ENCODE measurements at places on chromosomes 11 and 22. TPM values are rescaled to one million over a fixed set of nuclear protein-coding genes. Genes with fewer than 3 reads are reported as not detected.

Gene OR51E2
- total RNA-seq: not detected

Gene TUB
- not detected for total RNA-seq

Gene RNF141
- 12.7 TPM for total RNA-seq

Gene SIDT2
- total RNA-seq: 30.3 TPM

Gene SLC29A2
- total RNA-seq: 2.4 TPM

Gene CRYBB1
- not detected for total RNA-seq

Gene SOX10
- total RNA-seq: not detected

DNA sequence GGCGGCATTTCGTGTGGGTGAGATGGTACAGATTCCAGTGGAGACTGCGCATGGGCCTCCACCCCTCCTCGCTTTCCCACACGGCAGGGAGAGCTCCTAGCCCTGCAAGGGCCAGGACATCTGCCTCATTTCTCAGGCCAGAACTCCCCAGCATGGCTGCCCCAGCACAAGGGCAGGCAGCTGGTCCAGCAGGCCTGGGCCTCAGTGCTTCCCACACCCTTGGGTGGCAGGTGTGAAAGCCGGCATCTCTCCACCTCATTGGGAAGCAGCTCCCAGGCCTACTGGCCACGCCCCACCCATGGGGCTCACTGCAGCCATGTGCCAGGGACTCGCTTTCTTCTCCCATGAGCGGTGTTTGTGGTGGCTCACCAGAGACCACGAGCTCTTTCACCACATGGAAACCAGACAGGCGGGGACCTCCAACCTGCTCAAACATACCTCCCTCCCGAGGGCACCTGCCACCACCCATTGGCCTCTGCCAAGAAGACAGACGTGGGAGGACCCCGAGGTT is 79.1 kb downstream of the NAT10 start:
- no peaks in the 10 kb centered on the region for H3K27me3 ChIP-seq
- no peak for DNase-seq
- no peaks in the 10 kb centered on the region for H3K36me3 ChIP-seq
- H3K4me3 ChIP-seq: no peak overlapping the region

DNA sequence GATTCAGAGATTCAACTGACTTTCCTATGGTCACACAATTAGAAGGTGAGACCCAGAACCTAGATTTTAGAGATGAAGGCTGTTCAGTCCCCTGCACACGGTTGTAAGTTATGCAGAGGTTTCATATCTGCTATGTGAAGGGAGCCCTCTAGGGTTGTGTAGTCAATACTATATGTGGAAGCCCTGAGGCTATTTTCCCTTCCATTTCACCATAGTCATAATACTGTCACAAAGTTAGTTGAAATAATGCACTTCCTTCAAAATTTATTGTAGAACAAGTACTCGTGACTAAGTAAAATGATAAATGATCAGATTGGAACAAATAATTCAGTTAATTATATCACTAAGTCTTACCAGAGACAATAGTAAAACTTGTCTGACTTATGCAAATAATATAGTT is 48.8 kb downstream of the ENDOD1 start:
- peaks cover 3% of the 10 kb centered on the region for H3K27me3 ChIP-seq
- no peaks in the 10 kb centered on the region for H3K36me3 ChIP-seq
- no peak overlapping the region for H3K4me3 ChIP-seq
- H3K27ac ChIP-seq: no peak overlapping the region

- H3K27ac ChIP-seq: no peak overlapping the region
- DNase-seq: no peak
- no peak overlapping the region for H3K4me3 ChIP-seq
- H3K4me1 ChIP-seq: no peaks in the 10 kb centered on the region
- peaks cover 26% of the 10 kb centered on the region for H3K27me3 ChIP-seq
These were observed 32.8 kb downstream of the PARVA start for GRCh38 chr11:12410006-12410728.

GRCh38 chr11:71102251-71102995 is 150.0 kb downstream of the SHANK2 start:
- H3K4me1 ChIP-seq: no peaks in the 10 kb centered on the region
- H3K27me3 ChIP-seq: no peaks in the 10 kb centered on the region
- H3K27ac ChIP-seq: no peak overlapping the region
- no peaks in the 10 kb centered on the region for H3K36me3 ChIP-seq
- H3K4me3 ChIP-seq: no peak overlapping the region

- peak overlapping the region; percentile 62 for H3K4me3 ChIP-seq
- DNase-seq: peak; percentile 68
- H3K4me1 ChIP-seq: peaks cover 19% of the 10 kb centered on the region
- no peak overlapping the region for H3K27ac ChIP-seq
- peaks cover 25% of the 10 kb centered on the region for H3K27me3 ChIP-seq
These were observed 2.7 kb downstream of the NLRP6 start for GRCh38 chr11:280706-281485.

GRCh38 chr22:42743501-42743991 is 22.9 kb upstream of the A4GALT start:
- no peak for DNase-seq
- H3K4me1 ChIP-seq: no peaks in the 10 kb centered on the region
- no peak overlapping the region for H3K4me3 ChIP-seq

- no peak overlapping the region for H3K27ac ChIP-seq
- DNase-seq: no peak
- H3K4me1 ChIP-seq: peaks cover 22% of the 10 kb centered on the region
- no peaks in the 10 kb centered on the region for H3K27me3 ChIP-seq
- peak overlapping the region; percentile 45 for H3K4me3 ChIP-seq
These were observed 39.5 kb upstream of the EMID1 start for GRCh38 chr22:29166180-29166579.

GRCh38 chr11:77411717-77412441 is 62.0 kb downstream of the PAK1 start:
- H3K27me3 ChIP-seq: no peaks in the 10 kb centered on the region
- H3K27ac ChIP-seq: peak overlapping the region; percentile 46
- peak; percentile 81 for DNase-seq
- H3K36me3 ChIP-seq: no peaks in the 10 kb centered on the region

DNA sequence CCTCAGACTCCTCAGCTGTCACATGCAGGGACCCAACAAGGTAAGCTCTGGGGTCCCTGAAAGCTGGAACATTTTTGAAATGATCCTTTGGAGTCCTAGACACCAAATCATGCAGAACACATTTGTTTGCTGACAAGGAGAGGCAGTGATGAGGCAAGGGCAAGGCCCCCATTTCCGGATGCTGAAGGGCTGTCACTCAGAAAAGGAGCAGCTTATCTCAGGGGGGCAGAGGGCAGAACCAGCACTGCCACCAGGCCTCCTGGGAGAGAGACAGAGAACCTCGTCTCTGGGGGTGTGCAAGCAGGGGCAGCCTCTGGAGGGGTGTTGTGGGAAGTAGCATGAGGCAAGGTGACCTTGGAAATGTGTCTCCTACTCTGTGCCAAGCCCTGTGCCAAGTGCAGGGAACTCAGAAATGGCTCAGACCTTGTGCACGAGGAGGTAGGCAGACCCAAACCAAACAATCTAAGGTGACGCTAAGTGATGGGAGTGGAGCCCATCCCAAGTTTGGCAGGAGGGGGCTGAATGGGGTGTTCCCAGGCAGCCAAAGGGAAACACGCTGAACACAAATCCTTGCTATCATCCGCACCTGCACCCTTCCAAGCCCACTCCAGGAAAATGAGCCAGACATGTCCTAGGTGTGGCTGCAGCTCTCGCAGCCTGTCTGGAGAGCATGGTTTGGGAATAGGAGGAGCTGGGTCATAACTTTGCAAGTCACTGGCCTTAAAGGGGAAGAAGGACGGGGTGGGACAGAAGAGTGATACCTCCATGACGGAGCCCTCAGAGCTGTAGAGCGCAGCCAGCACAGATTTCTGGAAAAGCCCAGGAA is 94.2 kb downstream of the PDE2A start:
- no peak overlapping the region for H3K4me3 ChIP-seq
- no peak overlapping the region for H3K27ac ChIP-seq
- H3K27me3 ChIP-seq: no peaks in the 10 kb centered on the region
- peaks cover 7% of the 10 kb centered on the region for H3K4me1 ChIP-seq
- no peaks in the 10 kb centered on the region for H3K36me3 ChIP-seq
- peak; percentile 48 for DNase-seq

DNA sequence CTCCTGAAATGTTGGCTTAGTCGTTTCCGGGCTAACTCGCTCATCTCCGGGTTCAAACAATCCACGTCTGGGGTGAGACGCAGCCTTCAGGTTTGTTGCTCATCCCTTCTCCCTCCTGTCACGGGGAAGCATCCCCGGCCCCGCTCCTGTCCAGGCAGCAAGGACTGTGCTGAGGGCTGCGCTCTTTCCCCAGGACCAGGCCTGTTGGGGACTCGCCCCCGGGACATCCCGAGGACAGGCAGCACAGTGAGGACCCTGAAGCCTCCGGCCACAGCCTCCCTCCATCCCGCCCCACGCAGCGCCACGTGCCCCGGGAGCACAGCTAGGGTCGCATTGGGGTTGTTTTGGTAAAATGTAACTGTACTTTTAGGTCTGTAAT is 252.0 kb downstream of the BRD1 start:
- H3K27me3 ChIP-seq: no peaks in the 10 kb centered on the region
- H3K27ac ChIP-seq: no peak overlapping the region
- no peaks in the 10 kb centered on the region for H3K36me3 ChIP-seq
- DNase-seq: peak; percentile 41
- H3K4me3 ChIP-seq: no peak overlapping the region
- peaks cover 5% of the 10 kb centered on the region for H3K4me1 ChIP-seq

- peak overlapping the region; percentile 81 for H3K4me3 ChIP-seq
- H3K27me3 ChIP-seq: no peaks in the 10 kb centered on the region
- peaks cover 20% of the 10 kb centered on the region for H3K36me3 ChIP-seq
- DNase-seq: no peak
These were observed 17.0 kb downstream of the NEAT1 start for GRCh38 chr11:65439331-65440181.

DNA sequence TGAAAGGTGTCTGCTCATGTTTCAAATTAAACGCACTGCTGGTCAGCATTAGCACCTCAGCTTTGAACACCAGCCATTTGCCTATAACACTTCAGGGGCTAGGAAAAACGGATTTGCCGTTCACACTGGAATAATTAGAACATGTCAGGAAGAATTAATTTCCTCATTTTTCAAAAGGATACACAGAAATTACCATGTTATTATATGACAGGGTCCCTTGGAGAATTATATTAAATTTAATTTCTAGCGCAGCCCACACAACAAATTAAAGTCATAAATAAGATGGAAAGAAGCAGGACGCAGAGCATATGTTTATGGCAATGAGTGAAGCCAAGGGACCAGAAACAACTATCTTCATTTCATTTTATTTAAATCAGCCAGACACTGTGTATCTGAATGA is 83.8 kb upstream of the SOX6 start:
- no peak overlapping the region for H3K27ac ChIP-seq
- DNase-seq: no peak
- H3K4me1 ChIP-seq: no peaks in the 10 kb centered on the region

DNA sequence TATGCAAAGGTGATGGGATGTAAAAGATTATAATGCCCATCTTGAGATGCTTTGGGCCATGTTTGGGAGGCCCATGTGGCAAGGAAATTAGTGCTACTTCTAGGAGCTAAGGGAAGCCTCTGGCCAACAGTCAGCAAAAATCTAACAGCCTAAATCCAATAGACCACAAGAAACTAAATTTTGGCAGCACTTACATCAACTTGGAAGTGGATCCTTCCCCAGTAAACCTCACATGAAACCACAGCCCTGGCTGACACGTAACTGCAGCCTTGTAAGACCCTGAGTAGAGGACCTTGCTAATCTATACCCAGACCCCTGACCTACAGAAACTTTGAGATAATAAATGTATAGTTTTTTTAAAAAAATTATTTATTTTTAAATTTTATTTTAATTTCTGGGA is 13.1 kb upstream of the GRK3 start:
- no peaks in the 10 kb centered on the region for H3K4me1 ChIP-seq
- H3K27me3 ChIP-seq: peaks cover 4% of the 10 kb centered on the region
- H3K4me3 ChIP-seq: no peak overlapping the region

- no peaks in the 10 kb centered on the region for H3K36me3 ChIP-seq
- H3K27ac ChIP-seq: no peak overlapping the region
- peaks cover 21% of the 10 kb centered on the region for H3K27me3 ChIP-seq
- no peak overlapping the region for H3K4me3 ChIP-seq
- no peaks in the 10 kb centered on the region for H3K4me1 ChIP-seq
These were observed 36.3 kb downstream of the PDE2A start for GRCh38 chr11:72637926-72638325.

DNA sequence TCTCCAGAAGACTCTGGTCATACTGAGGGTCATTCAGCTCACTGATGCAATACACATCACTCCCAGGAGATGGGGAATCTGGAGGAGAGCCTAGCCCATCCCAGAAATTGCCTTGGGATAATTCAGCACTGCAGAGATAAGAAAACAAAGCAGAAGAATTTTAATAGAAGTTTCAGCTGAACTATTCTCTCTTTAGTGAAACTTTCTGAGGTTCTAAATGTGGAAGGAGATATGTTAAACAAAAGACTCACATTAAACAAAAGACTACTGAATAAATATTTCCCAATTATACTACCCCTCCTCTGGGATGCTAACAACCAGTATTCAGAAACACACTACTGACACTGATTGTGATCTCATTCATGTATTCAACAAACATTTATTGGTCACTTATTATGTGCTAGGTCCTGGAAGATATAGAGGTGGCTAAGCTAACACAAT is 47.8 kb downstream of the C2CD3 start:
- H3K4me3 ChIP-seq: no peak overlapping the region
- H3K27me3 ChIP-seq: no peaks in the 10 kb centered on the region
- H3K4me1 ChIP-seq: no peaks in the 10 kb centered on the region
- DNase-seq: no peak

DNA sequence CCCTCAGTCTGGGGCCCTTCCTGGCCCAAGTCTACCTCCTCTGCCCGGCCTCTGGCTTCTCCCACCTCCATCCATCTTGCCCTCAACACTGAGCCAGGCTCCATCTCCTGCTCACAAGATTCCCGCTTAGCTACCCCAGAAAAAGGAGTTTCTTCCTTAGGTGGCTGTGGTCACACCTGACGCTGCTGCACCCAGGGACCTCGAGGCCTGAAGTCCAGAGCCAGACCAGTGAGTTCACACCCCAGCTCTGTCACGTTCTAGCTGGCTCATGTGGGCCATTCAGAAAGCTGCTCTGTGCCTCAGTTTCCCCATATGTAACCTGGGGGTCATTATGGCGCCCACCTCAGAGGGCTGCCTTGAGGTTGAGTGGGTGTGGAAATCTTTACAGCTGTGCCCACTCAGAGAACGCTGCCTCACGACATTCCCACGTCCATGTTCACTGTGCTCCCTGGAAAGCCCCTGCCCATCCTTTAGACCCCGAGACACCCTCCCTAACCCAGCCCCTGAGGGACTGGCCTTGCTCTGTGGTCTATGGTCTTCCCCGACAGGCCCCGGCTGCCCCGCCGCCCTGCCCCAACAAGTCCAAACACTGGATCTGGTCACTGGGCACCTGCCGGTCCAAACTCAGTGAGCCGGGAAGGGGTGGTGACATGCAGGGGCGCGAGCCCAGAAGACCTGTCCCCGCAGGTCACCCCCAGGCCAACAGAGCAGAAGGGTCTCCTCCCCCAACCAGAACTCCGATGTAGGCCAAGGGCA is 9.8 kb downstream of the PLXNB2 start:
- H3K36me3 ChIP-seq: no peaks in the 10 kb centered on the region
- DNase-seq: no peak
- no peak overlapping the region for H3K27ac ChIP-seq
- no peaks in the 10 kb centered on the region for H3K27me3 ChIP-seq
- H3K4me3 ChIP-seq: no peak overlapping the region

Measured in natural killer cell treated with Interleukin-12 subunit alpha and Interleukin-12 subunit beta and Interleukin-15 and Interleukin-18, amount 100 ng/mL, for 72 hours (primary cell).